ENCODE measurements at places on chromosomes 16 and 17.
A peak's percentile ranks its signal among the peaks of the same experiment; 100 is the strongest.

- no peak for DNase-seq
Observed at GRCh38 chr17:68908045-68908444, 47.1 kb downstream of the ABCA8 start.

DNA sequence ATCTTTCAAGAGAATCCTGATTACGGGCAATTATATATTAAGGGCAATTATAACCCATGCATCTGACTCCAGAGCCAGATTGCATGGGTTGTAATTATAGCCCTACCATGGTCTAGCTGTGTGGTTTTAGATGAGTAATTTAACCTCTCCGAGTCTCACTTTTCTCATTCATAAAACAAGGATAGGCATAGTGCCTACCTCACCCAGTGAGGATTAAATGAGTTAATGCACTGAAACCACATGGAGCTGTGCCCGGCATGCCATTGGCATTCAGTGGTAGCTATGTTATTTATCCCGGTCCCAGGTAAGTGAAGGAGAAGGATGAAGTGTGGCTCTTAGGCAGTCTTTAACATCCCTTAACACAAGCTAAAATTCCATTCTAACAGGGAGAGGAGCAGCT lies 6.3 kb downstream of the SNX20 start:
- no peak for DNase-seq

GRCh38 chr17:56894859-56895455 lies 18.9 kb downstream of the TRIM25 start:
- no peak for DNase-seq

DNA sequence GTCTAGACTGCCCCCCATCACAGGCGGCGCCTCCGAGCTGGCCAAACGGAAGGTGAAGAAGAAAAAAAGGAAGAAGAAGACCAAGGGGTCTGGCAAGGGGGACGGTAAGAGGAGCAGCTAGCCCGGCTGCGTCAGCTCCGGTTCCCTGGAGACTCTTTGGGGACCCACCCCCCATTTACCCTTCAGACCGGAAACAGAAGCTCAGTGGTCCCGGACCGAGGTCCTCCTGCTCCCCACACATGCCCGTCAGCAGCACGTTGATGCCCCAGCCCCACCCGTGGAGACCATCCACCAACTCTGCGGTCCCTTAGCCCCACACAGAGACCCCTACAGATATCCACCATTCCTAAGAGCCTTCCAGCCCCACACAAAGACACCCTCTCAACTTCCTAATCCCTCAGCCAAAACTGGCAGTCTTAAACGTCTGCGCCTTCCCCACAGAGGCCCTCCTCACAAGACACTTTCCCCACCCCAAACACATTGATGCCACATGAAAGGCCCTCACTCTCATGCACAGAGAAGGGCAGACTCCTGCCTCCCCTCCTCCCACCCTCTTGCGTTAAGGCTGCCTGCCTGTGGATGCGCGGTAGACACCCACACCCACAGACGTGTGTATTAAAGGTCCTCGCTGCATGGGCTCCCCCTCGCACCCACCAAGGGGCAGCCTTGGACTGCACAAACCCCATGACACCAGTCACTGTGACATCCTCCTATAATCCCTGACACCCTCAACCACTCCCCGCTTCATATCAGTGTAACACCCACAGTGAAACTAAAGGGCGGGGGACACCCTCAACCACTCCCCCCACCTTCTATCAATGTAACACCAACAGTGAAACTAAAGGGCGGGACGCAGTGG lies 58.2 kb upstream of the RPH3AL start:
- DNase-seq: no peak

- DNase-seq: no peak
Observed at GRCh38 chr16:19883966-19884485, 622 bp downstream of the GPRC5B start.

DNA sequence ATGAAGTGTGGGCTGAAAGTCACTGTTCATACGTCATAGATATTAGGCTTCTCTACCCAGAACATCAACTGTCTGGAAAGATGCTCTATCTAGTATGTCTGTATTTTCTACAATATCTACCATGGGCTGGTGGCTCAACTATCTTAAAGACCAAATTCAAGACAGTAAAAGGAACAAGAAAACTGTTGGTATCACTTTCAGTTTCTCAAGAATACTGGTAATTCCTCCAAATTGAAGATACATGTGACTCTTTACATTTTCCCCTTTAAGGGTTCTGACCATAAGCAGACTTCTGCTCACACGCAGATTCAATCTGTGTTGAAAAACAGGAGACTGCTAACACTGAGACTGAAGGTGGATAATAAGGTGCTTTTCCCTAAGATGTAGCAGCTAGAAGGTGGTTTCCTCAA lies 24.2 kb downstream of the XPO6 start:
- DNase-seq: peak; percentile 53

- no peak for DNase-seq
Observed at GRCh38 chr17:72772331-72772821, 320.1 kb downstream of the SLC39A11 start.

DNA sequence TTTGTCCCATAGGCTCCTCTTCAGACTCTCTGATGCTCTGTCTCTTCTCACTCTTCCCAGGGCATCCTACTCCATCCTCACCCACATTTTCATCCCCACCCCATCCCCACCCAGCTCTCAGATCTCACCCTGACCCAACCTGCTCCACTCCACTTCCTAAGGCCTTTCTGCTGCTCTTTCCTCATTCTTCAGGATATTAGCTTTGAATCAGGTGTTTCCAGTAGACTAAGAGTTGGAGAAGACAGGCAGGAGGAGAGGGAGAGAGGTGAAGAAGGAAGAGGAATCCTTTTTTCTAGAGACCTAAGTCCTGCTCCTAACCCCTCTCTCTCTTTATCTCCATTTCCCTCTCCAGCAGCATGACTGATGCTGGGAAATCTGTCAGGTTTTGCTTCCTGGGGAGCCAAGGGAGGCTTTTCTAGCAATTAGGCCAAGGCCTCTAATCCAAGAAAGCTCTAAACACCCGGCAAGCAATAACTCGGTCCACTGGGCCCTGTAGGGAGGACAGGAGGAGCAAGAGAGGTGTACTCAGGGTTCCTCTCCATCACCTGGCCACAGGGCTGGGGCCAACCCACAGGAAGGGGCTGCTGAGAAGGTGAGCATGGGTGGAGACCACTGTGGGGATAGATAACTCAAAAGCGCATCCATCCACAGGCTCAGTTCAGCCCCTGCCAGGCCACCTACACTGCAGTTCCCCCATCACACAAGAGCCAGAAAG lies 133.3 kb downstream of the TMEM132E start:
- DNase-seq: no peak

DNA sequence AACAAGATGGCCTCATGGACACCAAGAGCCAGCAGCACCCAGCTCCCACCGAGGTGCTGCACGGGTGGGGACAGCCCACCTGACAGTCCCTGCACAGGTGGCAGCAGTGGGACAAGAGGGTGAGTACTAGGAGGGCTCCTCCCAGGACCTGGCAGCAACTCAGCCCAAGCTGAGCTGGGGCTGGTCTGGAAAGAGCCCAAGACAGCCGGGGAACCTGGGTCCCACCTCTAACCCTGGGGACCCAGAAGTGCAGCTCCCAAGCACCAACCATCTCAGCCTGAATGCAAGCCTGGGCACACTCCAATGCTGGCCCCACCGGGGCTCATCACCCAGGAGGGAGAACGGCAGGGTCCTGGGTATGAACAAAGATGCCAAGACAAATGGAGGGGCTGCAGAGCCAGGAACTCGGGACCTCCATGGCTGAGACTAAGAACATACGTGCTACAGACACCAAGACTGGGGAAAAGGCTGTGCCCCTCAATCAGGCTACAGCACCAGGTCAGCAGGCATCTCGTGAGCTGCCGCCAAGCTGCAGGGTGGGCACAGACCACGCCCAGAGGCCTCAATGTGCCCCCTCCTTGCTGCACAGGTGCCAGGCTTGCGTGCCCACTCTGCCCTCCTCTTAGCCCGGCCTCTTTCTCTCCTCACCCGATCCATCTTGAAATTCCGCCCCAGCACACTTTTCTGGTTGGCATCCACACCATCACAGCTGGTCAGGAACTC lies 37.5 kb upstream of the GSG1L start:
- DNase-seq: no peak

- no peak for DNase-seq
Observed at GRCh38 chr16:553601-554296, 6.4 kb upstream of the PRR35 start.

GRCh38 chr17:39073916-39074315 lies 77.5 kb downstream of the PLXDC1 start:
- DNase-seq: no peak

DNA sequence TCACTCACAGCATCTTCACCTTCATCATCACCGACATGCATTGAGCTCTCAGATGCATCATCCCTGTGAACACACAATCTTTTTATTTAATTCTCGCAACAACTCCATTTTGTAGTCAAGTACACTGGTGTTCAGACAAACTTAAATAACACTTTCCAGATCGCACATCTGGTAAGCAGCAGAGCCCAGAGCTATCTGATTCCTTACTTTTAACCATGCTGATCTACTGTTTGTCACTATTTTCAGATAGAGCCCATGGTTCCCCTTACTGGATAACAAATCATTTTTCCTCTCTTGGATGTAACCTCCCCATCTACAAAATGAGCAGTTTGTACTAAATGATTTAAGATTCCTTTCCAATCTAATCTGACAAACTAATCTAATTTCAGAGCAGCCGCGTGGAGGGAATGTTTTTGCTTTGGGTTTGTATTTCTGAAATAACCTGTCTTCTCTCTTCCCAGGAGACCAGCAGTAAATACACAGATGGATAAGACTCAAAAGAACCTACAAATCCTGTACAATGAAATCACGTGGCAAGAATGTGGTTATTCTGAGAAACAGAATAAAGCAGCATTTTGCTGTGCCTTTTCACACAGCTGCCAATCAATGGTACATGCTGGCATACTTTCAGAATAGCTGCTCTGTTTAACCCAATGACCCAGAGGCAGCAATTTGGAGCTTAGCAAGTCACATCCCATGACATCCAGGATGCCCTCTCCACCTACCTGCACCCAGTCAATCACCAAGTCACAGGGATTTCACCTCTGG lies 72.9 kb upstream of the CCL2 start:
- no peak for DNase-seq

DNA sequence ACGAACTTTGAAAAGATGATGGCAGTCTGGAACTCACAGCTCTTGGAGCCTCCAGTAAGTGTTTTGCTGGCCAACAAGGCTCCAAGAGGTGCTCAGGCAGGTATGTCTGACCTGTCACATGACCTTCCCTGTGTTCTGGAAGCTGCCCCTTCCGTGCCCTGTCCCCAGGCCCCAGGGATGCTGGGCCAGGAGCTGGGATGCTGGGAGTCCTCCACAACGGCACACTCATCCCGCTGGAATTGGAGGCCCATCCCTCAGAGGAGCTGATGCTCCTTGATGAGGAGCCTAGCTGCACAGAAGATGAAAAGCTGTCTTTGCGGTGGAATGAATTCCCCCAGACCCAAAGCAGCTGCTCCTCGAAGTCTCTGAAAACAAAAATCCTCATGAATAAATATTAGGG lies 47.8 kb downstream of the HOXB1 start:
- no peak for DNase-seq

DNA sequence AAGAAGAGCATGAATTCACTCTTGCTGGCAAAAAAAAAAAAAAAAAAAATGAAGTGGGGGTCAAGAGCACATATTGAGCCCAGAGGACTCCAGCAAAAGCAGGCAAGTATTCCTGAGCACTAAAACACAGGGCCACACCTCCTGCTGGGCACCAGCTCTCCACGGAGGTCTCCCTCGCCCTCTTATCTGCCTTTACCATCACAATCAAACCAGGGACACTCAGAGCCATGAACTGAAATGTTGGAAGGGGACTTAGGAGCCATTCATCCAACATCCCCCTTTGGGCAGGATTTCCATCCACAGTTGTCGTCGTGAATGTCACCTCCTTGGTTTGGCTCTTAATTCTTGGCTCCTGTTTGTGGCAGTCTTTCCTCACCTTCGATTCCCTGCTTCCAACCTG lies 89.8 kb upstream of the GNAO1 start:
- no peak for DNase-seq

DNA sequence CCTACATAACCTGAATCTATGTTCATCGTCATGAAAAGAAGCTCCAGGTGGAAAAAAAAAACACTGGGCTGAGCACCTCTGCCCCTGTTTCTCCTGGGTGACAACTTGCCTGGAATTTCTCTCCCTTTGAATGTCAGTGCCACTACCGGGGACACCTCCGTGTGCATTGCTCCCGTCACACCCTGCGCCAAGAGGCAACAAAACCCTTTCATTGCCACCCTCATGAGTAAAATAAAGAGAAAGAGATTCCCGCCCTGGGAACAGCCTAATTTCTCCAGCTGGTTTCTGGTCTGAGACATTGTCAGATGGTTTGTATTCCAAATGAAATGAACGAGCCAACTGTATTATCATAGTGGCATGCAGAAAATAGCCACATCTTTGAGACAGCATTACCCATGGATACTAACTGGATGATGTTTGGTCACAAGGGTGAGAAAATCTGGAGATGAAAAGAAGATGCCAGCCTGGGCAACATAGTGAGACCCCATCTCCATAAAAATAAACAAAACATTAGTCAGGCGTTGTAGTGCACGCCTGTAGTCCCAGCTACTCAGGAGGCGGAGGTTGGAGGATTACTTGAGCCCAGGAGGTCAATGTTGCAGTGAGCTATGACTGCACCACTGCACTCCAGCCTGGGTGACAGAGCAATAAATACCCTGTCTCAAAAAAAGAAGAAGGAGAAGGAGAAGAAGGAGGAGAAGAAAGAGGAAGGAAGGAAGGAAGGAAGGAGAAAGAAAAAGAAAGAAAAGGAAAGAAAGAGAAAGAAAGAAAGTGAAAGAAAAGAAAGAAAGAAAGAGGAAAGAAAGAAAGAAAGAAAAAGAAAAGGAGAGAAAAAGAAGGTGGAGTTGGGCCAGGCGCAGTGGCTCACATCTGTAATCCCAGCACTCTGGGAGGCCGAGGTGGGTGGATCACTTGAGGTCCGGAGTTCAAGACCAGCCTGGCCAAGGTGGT lies 42.2 kb upstream of the ADCY9 start:
- DNase-seq: no peak

GRCh38 chr17:76248013-76248782 lies 7.9 kb upstream of the RNF157 start:
- no peak for DNase-seq

DNA sequence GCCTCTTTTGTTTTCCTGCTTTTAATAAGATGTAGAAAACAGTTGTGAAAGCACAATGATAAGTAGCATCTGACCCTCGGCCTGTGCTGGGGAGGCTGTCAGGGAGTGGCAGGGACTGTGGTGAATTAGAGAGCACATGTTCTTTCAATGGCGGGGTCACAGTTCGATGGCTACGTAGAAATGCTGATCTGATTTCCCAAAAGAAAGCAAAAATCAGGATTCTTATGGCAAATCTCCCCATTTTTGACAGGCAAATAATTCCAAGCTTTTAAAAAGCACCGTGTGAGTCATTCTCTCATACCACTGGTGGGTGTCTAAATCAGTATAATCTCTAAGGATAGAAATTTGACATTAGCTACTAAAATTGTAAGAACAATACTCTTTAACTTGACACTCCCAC lies 4.2 kb upstream of the MAPK7 start:
- DNase-seq: no peak

GRCh38 chr16:27522173-27522707 lies 27.5 kb downstream of the GTF3C1 start:
- DNase-seq: no peak

- DNase-seq: peak; percentile 84
Observed at GRCh38 chr16:3045758-3046640, at the start of gene MMP25. MMP25 (plus strand) TSS chr16:3046561; CDS start chr16:3046918, 357 bp downstream.

- no peak for DNase-seq
Observed at GRCh38 chr16:48452991-48453760, 68.0 kb upstream of the SIAH1 start.

GRCh38 chr16:78784771-78785170 lies 685.3 kb downstream of the WWOX start:
- no peak for DNase-seq

- DNase-seq: no peak
Observed at GRCh38 chr17:81064678-81065475, 29.9 kb downstream of the BAIAP2 start.

Measured in GM20000 (cell line).